Activated CD8-positive, alpha-beta memory T cell treated with anti-CD3 and anti-CD28 coated beads for 24 hours (primary cell): ENCODE measurements at places on chromosomes 4 and X.

GRCh38 chr4:7803992-7804755 is 135.5 kb downstream of the AFAP1 start:
- peak; percentile 93 for DNase-seq

DNA sequence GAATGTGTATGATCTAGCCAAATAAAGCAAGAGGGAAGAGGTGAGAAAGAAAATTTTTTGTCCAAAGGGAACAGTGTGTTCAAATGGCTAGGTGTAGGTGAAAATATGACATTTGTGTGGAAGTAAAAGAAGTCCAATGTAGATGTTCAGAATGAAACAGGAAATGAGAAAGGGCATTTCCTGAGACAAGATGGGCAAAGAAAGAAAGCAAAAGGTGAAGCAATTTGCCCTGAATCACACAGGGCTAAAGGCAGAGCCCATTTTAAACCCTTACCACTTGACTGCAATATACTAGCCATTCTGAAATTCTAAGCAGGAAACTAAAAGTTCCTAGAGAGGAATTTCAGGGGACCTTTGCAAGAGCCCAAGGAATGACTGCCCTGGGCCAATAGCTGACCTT is 36.0 kb downstream of the CLOCK start:
- DNase-seq, result no peak

GRCh38 chr4:101370663-101371210 is 23.4 kb upstream of the PPP3CA start:
- no peak for DNase-seq

DNA sequence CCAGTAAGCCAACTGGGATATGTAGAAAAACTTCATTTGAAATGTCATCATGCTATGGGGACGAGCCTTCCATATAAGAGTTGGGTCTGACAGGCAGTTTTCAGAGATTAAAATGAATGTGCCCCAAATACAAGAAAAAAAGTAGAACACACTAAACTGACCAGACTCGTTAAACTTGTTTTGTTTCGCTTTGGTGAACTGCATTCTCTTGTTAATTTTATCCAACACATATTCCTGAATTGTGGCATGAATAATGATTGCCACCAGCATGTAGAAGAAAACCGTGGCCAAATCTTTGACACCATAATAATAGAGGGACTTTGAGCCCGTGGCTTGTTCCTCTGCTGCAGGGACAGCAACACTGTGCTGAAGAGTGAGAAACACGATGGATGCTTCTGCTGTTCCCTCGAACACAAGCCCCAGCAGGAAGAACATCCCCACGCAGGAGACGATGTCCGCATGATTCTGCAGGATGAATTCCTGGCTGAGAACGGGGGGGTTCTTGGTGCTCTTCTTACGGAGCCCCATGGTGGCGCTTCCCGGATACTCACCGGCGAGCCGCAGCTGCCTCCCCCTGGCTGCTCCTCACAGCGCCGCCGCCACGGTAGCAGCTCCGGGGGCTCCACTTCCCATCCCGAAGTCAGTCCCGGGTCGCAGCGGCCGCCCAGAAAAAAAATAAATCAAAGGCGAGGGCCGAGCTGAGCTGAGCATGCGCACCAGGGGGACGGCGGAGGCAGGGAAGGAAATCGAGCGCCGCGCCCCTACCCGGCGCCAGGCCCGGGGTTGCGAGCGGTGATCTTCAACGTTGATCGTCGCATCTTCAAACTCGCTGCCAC is at the start of gene TRAM1L1:
TSS of gene TRAM1L1 (minus strand) at position 711 of the 836 bp plus-strand sequence. CDS start at position 528, 183 bp downstream.
- peak; percentile 52 for DNase-seq

DNA sequence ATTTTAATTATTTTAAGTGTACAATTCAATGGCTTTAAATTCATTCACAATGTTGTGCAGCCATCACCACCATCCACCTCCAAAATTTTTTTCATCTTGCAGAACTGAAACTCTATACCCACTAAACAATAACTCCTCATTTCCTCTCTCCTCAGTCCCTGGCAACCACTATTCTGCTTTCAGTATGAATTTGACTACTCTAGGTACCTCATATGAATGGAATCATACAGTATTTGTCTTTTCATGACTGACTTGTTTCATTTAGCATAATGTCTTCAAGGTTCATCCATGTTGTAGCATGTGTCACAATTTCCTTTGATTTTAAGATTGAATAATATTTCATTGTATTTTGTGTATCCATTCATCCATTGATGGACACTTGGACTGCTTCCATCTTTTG is 46.9 kb downstream of the KIF4A start:
- DNase-seq, result no peak

DNA sequence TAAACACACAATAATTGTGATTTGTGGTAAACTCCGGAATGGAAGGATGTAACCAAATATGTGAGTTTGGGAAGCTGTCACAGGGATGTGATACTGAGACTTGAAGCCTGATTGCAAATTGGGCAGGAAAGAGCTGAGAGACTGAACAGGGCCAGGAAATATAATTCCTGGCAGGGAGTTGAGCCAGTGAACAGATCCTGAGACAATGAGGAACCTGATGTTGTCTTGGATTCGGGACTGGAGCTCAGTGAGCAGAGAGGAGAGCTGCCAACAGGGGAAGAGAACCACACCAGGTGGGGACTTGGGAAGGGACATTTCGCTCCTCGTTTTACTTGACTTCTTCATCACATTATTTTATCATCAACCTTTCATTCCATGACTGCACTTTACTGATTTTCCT is 386.0 kb downstream of the TLL1 start:
- DNase-seq, result no peak

DNA sequence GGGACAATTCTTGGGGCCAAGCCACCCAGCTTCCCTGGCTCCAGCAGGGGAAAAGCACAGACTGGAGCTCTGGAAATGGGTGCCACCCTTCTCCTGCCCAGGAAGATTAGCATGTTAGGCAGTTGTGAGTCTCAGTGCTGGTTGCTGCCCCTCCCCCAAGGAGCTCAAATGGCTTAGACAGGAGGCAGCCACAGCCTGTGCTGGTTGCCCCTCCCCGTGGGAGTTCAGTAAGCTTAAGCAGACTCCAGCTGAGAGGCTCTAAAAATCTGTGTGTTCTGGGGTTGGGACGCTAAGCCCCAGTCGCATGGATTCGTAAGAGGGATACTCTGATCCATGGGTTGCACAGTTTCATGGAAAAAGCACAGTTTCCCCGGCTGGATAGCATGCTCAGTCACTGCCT is 92.7 kb upstream of the NDST3 start:
- no peak for DNase-seq

DNA sequence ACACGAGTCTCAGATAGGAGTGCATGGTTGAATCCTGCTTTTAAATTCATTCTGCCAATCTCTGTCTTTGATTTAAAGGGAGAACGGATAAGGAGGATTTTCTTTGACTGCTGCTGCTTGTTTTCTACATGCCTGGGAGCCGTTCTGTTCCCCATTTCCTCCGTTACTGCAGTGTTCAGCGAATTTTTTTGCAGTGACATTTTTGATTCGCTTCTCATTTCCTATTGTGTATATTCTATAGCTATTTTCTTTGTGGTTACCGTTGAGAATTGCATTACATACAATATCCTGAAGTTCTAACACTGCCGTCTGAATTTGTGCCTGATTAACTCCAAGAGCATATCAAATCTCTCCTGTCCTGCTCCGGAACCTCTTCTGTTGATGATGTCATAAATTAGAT is 14.8 kb upstream of the MAEA start:
- DNase-seq, result no peak

DNA sequence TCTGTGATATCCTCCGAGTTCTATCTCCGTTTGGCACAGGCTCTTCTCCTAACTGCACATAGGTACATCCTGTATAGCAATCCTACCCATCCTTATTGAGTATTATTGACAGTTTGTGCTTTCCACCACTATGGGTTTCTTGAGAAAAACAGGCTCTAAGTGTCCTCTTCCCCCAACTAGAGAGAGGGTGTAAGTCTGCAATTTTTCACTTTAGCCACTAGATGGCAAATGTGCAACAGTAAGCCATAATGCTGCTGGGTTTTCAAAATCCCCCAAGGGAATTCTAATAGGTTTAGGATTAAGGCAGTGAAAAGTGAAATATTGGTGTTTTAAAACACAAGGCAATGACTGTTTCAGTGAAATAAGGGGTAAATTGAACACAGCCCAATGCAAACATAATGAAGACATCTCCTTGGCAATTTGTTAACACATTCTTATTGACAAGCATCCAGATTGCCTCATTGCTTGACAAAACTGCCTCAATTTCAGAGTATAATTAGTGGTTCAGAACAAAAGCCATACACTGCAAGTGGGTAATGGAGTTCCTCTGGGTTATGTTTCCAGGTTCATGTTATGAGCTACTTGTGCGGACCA is 239.0 kb upstream of the HTR2C start:
- no peak for DNase-seq

DNA sequence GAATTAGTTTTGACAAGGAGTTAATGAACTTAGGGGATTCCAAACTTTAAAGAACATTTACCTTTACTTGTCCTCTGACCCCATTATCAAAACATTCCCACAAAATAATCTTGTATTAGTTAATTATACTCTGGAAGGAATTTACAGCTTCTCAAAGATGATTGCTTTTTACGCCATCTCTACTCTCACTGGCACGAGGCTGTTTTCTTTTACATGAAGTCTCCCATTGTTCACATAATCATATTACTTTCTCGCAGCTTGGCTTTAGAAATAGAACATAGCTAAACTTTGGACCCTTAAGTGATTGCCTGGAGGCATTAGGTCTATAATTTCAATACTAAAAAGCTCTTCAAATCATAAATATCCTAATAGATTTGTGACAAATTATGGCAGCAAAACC is 592.9 kb downstream of the TRIML1 start:
- DNase-seq, result no peak

DNA sequence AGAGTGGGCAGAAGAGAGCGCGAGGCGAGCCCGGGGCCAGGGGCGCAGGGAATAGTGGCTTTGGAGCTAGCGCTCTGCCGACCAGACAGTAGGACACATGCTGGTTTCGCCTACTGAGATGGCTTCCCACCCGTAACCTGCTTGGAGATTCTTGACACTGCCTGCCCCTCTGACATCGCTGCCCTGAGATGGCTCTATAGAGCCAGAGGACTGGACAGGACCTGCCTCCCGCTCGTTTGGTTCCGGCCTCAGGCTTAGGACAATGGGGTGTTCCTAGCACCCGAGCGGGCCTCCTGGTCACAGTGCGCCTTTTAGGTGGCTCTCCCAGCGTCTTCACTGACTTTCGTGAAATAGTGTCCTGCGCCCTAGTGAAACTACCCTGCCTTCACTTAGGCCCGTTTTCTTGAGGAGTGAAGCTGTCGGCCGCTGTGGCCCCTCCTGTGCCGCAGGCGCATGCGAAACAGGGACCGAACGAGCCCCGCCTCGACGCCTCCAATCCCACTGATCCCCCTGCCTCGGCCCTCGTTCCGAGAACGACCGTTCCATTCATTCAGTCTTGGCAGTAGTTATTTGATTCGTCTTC is 608 bp downstream of the TAF1 start:
- peak; percentile 73 for DNase-seq

GRCh38 chrX:38249965-38250364 is 29.3 kb upstream of the SRPX start:
- no peak for DNase-seq

GRCh38 chr4:151184523-151185458 is 85.4 kb downstream of the RPS3A start:
- DNase-seq, result no peak

DNA sequence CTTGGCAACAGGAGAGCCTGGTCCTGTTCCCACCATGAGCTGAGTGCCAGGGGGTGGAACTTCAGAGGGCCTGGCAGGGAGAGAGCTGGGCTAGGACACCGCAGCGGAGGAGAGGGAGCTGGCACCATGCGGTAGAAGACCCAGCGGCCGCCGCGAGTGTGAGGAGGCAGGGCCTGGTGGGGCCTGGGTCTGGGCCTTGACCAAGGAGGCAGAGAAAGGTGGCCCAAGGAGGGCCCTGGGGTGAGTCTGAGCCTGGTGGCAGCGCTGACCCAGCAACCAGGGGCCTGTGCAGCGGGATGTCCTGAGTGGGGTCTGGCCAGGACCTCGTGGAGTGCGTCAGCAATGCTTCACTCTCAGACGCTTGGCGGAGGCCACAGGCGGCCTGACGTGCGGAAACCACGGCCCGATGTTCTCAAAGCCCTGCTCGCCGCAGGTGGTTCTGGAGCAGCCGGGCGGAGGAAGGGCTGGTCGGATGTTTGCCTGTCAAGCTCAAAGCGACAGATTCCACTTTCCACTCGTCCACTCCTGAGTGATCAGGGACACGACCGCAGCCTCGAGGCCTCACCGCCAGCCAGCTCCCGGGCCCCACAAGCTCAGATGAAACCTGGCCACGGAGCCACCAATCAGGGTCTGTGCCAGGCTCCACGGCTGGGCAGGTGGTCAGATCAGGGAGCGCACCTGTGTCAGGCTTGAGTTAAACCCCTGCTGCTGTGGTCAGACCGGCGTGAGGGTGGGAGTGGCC is 20.8 kb downstream of the ATP5ME start:
- DNase-seq, result no peak

DNA sequence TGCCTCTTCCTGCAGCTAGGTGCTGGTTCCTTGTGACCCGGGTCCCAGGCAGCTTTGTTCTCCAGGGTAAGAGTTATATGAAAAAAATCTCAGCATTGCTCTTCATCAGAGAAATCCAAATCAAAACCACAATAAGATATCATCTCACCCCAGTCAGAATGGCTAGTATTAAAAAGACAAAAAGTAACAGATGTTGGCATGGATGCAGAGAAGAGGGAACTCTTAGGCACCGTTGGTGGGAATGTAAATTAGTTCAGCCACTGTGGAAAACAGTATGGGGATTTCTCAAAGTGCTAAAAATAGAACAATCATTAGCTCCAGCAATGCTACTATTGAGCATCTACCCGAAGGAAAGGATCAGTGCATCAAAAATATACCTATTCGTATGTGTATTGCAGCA is 61.5 kb downstream of the SORCS2 start:
- no peak for DNase-seq

GRCh38 chrX:24100713-24101112 is 46.0 kb downstream of the EIF2S3 start:
- DNase-seq, result no peak

- no peak for DNase-seq
These were observed 108.6 kb downstream of the TBL1X start for GRCh38 chrX:9573282-9574106.

DNA sequence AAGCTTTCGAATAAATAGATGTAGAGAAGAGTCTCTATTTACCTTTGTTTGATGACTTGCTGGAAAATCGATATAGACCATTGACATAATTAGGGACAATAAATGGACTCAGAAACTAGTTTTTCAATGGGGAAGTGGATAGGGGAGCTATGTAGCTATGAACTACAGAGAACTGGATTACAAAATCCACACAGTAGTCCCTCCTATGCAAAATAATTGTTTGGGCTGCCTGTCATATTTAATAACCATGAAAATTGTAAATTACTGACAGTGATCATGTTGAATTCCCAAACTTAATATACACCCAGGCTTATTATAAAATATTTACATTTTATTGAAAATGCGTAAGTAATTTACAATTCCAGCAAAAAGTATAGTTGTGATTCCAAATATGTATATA is 333.1 kb upstream of the FAM241A start:
- no peak for DNase-seq
